ENCODE measurements at places on chromosomes 7 and 10. TPM values are rescaled to one million over a fixed set of nuclear protein-coding genes. Genes with fewer than 3 reads are reported as not detected.

SPDYE16 gene
- total RNA-seq: 0.59 TPM

DNA sequence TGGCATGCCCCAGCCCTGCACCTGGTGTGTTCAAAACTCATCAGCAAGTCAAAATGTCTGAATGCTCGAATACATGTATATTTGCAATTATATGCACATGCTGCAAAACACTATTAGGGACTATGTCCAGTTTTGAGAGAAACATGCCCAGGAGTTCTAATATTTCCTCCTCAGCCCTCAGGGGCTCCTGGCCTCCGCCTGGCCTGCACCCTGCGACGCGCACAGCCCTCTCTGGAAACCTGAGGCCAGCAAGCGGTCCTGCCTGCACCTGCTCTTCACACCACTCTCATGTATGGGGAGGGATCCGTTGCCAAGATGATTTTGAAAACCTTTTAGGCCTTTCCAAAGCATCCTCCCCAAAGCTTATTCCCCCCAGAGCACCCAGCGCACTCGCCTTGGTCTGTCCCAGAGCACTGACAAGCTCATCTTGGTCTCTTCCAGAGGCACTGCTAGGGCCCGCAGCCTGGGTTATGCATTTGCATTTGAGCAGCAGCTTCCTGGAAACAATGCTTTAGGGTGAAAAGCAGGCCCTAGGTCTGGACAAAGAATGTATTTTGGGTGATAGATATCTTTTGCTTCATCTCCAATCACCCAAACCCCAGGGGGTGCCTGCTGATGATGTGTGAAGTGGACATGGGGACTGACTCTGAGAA lies 22.6 kb upstream of the CNPY1 start:
- peaks cover 13% of the 10 kb centered on the region for H3K27me3 ChIP-seq
- H3K4me1 ChIP-seq: no peaks in the 10 kb centered on the region
- H3K27ac ChIP-seq: no peak overlapping the region
- no peak for DNase-seq
- no peak overlapping the region for H3K4me3 ChIP-seq

LRRC18 gene
- not detected for total RNA-seq

FFAR4 gene
- not detected for total RNA-seq

GRCh38 chr7:32289651-32290414 lies 200.3 kb downstream of the LSM5 start:
- no peaks in the 10 kb centered on the region for H3K27me3 ChIP-seq
- no peaks in the 10 kb centered on the region for H3K4me1 ChIP-seq
- no peak overlapping the region for H3K4me3 ChIP-seq
- no peaks in the 10 kb centered on the region for H3K36me3 ChIP-seq
- DNase-seq: no peak
- H3K27ac ChIP-seq: no peak overlapping the region

DNA sequence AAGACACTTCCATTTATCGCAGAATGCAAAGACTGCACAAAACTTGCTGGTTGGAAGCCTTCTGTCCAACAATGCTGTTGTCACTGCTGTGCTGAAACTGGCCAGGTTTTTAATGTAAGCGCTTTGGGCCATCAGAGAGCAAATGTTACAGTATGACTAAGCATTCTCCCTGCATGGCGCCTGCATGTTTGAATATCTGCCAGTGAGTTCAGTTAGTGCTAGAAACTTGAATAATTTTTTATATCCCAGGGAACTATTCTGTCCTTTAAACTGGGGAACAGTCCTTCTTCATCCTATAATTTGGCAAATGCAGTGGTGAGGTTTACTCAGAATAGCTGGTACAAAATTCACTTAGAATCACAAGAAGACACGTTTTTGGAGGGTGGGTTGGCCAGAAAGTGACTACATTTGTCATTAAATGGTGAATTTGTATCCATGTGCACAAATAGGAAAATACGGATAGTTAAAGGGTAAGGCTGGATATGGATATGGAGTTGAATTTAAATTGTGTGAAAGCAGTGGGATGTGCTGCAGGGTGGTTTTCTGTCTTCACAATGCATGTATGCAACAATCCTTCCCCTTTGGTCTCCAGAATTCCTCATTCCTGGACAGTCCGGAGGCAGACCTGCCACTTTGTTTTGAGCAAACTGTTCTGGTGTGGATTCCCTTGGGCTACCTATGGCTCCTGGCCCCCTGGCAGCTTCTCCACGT lies 1.7 kb downstream of the ABCC2 start:
- peaks cover 5% of the 10 kb centered on the region for H3K4me1 ChIP-seq
- no peaks in the 10 kb centered on the region for H3K27me3 ChIP-seq
- no peak for DNase-seq

- no peak overlapping the region for H3K4me3 ChIP-seq
- H3K27me3 ChIP-seq: no peaks in the 10 kb centered on the region
- no peak for DNase-seq
- H3K36me3 ChIP-seq: peaks cover 4% of the 10 kb centered on the region
Measured at GRCh38 chr7:50220273-50220672, 84.2 kb upstream of the IKZF1 start.

DNA sequence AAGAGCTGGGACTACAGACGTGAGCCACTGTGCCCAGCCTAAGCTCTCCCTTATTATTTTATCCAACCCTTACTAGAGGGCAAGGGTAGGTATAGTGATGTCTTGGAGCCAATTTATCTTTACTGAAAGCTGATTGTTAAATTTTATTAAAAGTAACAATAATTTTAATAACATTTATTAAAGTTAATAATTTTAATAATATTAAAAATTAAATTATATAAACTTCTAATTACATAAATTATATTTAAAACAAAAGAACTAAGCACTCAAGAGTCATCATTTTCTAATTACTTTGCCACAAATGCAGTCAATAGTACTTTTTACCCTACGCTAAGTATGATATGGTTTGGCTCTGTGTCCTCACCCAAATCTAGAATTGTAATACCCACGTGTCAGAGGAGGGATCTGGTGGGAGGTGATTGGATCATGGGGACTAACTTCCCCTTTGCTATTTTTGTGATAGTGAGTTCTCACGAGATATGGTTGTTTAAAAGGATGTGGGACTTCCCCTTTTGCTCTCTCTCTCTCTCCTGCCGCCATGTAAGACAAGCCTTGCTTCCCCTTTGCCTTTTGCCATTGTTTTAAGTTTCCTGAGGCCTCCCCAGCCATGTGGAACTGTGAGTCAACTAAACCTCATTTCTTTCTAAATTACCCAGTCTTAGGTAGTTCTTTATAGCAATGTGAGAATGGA lies 58.4 kb upstream of the ETV1 start:
- no peaks in the 10 kb centered on the region for H3K36me3 ChIP-seq
- H3K27ac ChIP-seq: no peak overlapping the region
- no peak overlapping the region for H3K4me3 ChIP-seq
- H3K4me1 ChIP-seq: no peaks in the 10 kb centered on the region
- no peak for DNase-seq
- H3K27me3 ChIP-seq: no peaks in the 10 kb centered on the region

HABP2 gene
- not detected for total RNA-seq

GRCh38 chr7:158766570-158767281 lies 62.1 kb upstream of the NCAPG2 start:
- no peak for DNase-seq
- H3K4me3 ChIP-seq: no peak overlapping the region
- H3K27ac ChIP-seq: no peak overlapping the region

DNA sequence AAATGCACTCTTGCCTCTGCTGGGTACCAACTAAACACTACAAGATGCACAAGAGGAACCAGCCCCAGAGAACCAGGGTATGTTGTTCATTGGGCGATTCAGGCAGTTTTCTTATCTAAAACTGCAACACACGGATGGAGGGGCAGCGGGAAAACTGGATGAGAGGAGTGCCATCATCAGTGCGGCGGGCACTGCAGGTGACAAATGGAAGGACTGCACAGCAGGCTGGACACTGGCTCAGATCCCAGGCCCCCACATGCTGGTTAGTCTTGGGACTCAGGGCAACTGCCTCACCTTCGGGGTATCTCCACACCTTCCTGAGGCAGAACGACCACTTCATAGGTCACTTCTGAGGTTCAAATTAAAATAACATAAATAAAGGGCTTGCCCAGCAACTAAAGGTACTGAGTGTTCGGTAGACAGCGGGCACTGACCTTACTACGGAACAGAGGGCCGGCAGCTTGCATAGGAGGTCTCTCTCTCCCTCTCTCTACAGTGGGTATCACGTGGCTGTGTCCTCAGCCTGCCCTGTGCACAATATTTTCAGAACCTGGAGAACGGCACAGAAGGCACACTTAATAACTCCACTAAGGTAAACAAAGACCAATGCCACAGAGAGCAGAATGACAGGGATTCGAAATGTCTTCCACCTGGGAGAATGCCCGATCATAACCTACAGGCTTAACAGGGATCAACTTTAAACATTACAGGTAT lies 72.1 kb downstream of the GRB10 start:
- H3K36me3 ChIP-seq: no peaks in the 10 kb centered on the region
- DNase-seq: no peak
- no peak overlapping the region for H3K27ac ChIP-seq
- H3K27me3 ChIP-seq: peaks cover 26% of the 10 kb centered on the region

DNA sequence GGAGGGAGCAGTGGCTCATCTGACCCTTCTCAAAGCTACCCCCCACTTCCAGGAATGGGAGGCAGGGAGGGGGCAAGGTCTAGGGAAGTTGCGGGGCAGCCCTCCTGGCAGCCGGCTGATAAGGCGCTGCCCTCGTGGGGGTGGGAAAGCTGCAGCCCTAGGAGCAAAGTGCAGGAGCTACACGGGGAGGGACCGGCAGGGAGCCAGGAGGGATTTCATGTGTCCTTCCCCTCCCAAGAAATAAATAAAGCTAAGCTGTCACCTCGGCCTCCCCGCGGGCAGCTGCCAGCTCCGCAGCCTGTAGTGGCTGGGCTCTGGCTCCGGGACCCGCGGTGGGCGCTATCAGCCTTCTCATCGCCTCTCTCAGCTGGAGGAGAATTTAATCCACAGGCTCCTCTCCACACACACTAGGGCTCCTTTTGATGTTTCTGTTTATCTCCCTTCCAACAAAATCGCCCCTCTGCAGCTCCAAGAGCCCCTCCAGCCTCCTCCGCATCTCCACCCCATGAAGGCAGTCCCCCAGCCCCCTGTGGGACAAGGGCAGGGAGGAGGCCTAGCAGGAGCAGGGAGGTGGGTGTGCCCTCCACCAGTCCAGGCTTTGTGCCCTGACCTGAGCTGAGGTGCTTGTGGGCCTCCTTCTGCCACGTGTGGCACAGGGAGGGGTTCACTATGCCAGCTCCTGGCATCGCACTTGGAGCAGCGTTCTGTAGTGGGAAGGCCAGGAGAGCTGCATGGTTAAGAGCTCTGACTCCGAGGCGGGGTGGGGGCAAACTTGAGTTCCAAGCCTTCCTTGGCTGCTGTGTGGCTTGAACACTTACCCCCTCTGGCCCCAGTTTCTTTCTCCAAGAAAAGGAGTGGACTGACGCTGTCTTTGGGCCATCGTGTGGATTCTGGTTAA lies 80.5 kb downstream of the C10orf105 start:
- H3K36me3 ChIP-seq: no peaks in the 10 kb centered on the region
- peaks cover 2% of the 10 kb centered on the region for H3K27me3 ChIP-seq
- no peak overlapping the region for H3K4me3 ChIP-seq
- peaks cover 11% of the 10 kb centered on the region for H3K4me1 ChIP-seq
- no peak for DNase-seq
- no peak overlapping the region for H3K27ac ChIP-seq

GIMAP7 gene
- total RNA-seq: not detected

GATA3 gene
- total RNA-seq: 0.53 TPM

MYO1G gene
- 154 TPM for total RNA-seq

PIP gene
- not detected for total RNA-seq

INA gene
- total RNA-seq: not detected

GRCh38 chr7:50714857-50715256 lies 67.8 kb downstream of the GRB10 start:
- no peak overlapping the region for H3K4me3 ChIP-seq

- DNase-seq: no peak
- H3K4me1 ChIP-seq: peaks cover 24% of the 10 kb centered on the region
- H3K4me3 ChIP-seq: no peak overlapping the region
Measured at GRCh38 chr7:140680886-140681285, 8.1 kb downstream of the ADCK2 start.

DNA sequence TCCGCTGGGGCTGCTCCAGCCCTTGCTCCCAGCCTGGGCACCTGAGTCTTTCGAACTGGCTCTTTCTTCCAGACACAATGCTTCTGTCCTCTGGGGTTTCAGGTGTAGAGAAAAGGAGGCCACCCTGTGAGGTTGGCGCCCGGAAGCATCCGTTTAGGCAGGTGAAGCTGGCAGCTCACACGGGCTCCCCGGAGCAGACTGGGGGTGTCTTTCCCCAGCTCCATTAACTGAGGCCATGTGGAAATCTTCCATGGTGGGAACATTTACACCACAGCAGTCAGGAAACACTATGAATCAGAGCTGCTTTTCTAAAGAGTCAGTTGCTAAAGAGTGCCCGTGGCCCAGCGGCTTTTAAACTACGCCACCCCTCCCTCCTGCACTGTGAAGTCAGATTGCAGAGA lies 29.2 kb downstream of the PRKAG2 start:
- H3K4me1 ChIP-seq: peaks cover 33% of the 10 kb centered on the region
- H3K27me3 ChIP-seq: no peaks in the 10 kb centered on the region
- DNase-seq: no peak
- H3K27ac ChIP-seq: no peak overlapping the region

DNA sequence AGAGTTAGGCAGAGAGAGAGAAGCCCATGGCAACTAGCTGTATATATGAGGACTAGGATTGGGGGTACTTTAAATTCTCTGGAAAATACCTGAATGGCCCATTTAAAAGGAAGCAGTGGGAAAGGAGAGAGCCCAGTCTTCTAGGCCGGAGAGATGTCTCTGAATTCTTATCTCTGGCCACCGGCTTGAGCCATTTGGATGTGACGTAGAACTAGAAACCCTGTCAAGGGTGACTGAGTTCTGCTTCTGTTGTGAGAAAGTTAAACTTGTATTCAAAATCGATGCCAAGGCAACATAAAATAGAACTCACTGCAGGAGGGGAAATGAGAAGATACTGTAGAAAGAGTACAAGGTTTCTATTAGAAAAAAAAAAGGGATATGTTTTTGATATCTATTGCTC lies 6.3 kb upstream of the GSTK1 start:
- H3K27me3 ChIP-seq: no peaks in the 10 kb centered on the region
- no peak overlapping the region for H3K4me3 ChIP-seq
- no peaks in the 10 kb centered on the region for H3K36me3 ChIP-seq
- H3K4me1 ChIP-seq: peaks cover 47% of the 10 kb centered on the region
- no peak for DNase-seq

GRCh38 chr10:101075775-101076174 lies 14.0 kb downstream of the KAZALD1 start:
- no peak overlapping the region for H3K27ac ChIP-seq
- no peak overlapping the region for H3K4me3 ChIP-seq
- H3K36me3 ChIP-seq: no peaks in the 10 kb centered on the region
- no peak for DNase-seq

GRCh38 chr7:43701500-43701854 lies 27.8 kb downstream of the COA1 start:
- H3K36me3 ChIP-seq: peaks cover 21% of the 10 kb centered on the region
- no peak overlapping the region for H3K27ac ChIP-seq
- H3K4me1 ChIP-seq: peaks cover 30% of the 10 kb centered on the region
- no peaks in the 10 kb centered on the region for H3K27me3 ChIP-seq

- no peak for DNase-seq
- H3K4me3 ChIP-seq: no peak overlapping the region
- no peaks in the 10 kb centered on the region for H3K4me1 ChIP-seq
- no peaks in the 10 kb centered on the region for H3K36me3 ChIP-seq
- no peaks in the 10 kb centered on the region for H3K27me3 ChIP-seq
Measured at GRCh38 chr7:23654508-23654907, 25.5 kb upstream of the FAM221A start.

LRIT1 gene
- not detected for total RNA-seq

Data from activated B cell treated with CpG ODN at 0.5 μM for 24 hours (primary cell).